ENCODE measurements at places on chromosomes 16 and 17. TPM values are rescaled to one million over a fixed set of nuclear protein-coding genes. Genes with fewer than 3 reads are reported as not detected.

SPATA22 gene
- not detected for total RNA-seq

CHD9 gene
- 15.6 TPM for total RNA-seq

CCDC47 gene
- 22.6 TPM for total RNA-seq

NATD1 gene
- 3.2 TPM for total RNA-seq

RNF157 gene
- 2.5 TPM for total RNA-seq

SEPTIN12 gene
- not detected for total RNA-seq

MAPK8IP3 gene
- total RNA-seq, result 22.4 TPM

MT1M gene
- total RNA-seq, result 3.0 TPM
